ENCODE measurements at places on chromosomes 1 and 21. TPM values are rescaled to one million over a fixed set of nuclear protein-coding genes. Genes with fewer than 3 reads are reported as not detected.

ANGEL2 gene
- 38.1 TPM for total RNA-seq

ZSWIM5 gene
- 0.80 TPM for total RNA-seq

NUP133 gene
- total RNA-seq = 58.8 TPM

ARHGAP30 gene
- total RNA-seq = 149 TPM

C4BPB gene
- 0.65 TPM for total RNA-seq

C1QB gene
- total RNA-seq = not detected

IQGAP3 gene
- 9.3 TPM for total RNA-seq

CLCA4 gene
- total RNA-seq = not detected

FAM72D gene
- 13.4 TPM for total RNA-seq

MNDA gene
- not detected for total RNA-seq

LYPD8 gene
- total RNA-seq = not detected

LIN28A gene
- total RNA-seq = not detected
